ENCODE measurements at places on chromosomes 3 and 15.

DNA sequence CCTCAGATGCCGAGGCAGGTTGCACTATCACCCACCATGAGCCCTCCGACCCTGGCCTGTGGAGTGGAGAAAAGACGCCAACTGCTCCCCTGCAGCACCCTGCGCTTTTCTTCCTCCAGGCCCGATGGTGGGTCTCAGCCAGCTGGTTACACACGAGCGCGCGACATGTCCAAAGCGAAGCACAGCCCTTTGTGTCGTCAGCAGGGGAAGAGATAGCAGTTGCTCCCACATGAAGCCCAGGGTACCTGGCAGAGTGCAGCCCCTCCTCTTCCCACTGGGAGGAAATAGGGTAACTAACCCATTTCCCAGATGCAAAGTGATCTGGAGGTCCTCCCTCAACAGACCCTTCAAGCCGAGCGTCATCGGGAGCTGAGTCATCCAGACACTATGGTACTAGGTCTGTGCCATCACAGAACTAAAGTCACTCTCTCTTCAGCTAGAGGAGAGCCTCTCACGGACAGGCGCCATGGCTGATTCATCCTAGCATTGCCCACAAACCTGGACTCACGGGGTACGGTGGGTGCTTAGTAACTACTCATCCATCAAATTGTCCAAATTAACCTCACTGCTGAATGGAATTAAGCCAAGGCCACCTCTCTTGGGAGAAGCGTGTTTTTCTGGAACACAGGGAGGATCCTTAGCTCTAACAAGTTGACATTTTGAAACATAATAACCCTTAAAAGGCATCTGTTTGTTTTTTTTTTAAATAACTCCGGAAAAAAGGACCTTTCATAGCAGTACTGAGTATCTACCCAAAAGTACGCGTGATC lies 45.2 kb upstream of the BDH1 start:
- DNase-seq, result no peak

DNA sequence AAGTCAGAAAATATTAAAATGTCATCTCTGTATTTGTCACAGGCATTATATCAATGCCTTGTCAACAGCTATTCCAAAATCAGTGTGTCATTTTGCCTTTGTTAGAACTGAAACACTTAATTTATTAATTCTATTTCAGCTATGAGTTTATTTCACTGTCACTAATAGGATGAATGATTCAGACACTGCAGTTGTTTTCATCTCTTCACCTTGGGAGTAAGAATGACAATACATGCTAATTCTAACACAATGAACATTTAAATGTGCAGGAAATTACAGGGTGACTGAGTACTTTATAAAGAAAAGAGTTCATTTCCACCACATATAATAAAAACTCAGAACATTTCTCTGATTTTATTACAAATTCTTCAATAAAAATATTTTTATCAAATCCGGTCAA lies 109.7 kb downstream of the P2RY1 start:
- DNase-seq, result no peak

GRCh38 chr3:14991818-14992612 lies 44.6 kb downstream of the NR2C2 start:
- no peak for DNase-seq

- DNase-seq, result no peak
Measured at GRCh38 chr15:76398317-76399104, 61.9 kb downstream of the ISL2 start.

DNA sequence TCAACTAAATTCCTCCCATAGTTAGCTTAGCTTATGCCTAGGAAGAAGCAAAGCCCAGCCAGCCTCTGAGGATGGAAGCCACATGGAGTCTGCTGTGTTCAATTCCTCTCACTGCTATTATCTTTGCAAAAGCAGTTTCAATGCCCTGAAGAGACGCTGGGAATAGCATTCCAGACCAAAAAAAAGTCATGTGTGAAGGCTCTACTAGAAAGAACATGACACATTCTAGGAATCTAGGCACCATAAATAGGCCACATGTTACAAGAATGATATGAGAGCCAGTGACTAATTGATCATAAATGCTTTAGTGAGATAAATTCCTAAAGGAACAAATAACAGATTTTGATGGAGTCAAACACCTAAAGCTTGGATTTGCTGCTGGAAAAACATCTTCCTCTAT lies 800.8 kb downstream of the TUSC7 start:
- no peak for DNase-seq

- DNase-seq, result no peak
Measured at GRCh38 chr3:146305808-146306423, 55.0 kb upstream of the PLSCR4 start.

DNA sequence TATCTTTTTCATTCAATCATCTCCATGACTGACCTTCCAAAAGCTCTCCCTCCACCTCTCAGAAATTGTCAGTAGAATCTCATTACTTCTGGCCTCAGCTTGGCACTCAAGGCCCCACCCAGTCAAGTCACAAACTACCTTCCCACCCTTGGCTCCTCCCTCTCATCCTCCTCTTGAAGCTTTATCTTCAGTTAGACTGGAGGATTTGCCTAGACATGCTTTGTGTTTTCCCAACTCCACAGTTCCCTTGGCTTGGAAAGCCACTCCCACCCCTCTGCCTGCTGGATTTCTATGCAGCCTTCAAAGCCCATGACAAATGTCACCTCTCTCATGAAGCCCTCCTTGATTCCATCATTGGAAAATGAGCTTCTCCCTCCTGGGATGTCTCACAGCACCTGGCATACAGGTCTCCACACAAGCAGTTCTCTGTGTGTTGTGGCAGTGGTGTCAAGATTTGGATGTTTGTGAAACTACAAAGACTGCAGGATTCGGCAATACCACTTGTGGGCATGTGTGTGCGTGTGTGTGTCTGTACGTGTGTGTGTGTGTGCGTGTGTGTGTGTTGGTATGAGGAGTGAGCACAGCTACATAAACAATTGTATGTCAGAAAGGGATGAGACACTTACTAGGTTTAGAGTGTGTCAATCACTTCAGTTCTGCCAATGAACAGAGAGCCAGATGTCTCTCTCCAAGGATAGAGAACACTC lies 45.3 kb upstream of the VPS8 start:
- DNase-seq, result no peak

DNA sequence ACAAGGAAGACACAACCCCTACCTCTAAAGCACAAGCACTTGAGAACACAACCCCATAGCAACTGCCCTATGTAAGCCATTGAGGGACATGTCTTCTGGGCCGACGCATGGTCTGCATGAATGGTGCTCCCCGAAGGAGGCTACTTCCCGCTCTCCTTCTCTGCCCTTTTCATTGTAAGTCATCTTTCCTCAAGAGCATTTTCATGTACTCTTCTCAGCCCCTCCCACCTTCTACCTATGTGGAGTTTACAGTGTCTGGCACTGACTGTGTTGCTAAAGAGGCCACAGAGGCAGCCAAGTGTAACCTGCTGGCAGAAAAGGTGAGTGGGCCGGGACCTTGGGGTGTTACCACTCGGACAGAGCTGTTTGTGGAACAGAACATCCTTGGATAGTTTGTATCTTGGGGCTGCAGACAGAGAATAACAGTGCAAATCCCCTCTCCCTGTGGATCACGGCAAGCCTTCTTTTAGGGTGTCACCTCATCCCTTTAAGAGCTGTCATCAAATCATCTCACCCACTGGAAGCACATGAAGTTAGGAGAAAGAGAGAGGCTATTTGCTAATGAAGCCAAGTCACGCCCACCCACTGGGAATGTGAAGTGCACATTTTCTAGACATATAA lies 5.6 kb downstream of the AHSG start:
- no peak for DNase-seq

DNA sequence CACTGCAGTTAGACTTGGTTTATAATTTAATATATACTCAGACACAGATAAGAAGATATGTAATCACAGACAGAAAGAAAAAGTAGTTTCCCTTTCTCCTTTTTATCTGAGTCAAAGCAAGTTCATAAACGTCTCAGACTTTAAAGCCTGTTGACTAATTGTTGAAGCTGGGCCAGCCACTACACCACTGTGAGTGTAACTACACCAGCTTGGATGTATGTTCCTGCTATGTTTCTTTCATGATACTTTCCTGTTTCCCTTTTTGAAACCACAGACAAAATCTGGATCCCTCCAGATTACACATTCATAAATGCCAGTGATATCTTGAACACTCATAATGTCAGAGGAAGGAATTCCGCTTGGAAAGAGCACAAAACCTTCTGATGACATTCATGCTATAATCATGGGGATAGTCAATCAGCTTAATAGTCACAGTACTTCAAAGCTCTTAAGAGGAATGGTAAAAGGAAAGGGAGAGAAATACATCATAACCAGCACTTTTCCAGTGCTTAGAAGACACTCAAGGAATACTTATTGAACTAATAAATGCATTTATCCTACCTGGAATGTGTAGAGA lies 32.0 kb downstream of the KCNMB2 start:
- no peak for DNase-seq

DNA sequence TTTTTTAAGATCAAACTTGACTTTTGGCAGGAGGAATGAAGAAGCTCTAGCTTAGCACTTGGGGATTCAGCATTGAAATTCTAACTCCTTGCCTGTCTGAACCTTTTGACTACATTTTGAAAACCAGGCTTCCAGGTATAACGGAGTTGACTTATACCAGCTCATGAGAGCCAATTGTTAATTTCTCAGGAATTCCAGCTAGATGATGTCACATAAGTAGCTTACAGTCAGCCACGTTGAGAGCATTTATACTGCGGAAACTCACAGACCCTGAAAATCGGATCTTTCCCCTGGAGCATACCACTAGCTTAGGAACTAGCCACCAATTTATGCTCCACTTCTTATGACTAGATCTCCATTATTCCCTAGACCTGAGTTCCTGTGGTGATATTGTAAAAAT lies 321.4 kb upstream of the DPH6 start:
- no peak for DNase-seq

- DNase-seq, result no peak
Measured at GRCh38 chr15:75776065-75776423, 63.4 kb upstream of the CSPG4 start.

DNA sequence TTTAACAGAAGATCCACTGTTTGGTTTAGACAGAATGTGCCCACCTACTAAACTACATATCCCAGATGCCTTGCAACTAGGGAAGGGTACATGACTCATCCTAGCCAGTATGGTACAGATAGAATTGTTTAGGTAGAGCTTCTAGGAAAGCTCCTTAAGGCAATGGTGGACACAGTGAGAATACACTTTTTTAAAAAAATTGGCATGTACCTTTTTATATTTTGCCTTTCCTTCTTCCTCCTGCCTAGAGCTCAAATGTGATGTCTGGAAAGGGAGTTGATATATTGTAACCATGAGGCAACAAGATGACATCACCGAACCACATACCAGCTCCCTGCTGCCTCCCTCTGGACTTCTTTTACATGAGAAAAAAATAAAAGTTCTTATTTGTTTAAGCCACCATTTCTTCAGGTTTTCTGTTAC lies 14.4 kb upstream of the C3orf80 start:
- no peak for DNase-seq

DNA sequence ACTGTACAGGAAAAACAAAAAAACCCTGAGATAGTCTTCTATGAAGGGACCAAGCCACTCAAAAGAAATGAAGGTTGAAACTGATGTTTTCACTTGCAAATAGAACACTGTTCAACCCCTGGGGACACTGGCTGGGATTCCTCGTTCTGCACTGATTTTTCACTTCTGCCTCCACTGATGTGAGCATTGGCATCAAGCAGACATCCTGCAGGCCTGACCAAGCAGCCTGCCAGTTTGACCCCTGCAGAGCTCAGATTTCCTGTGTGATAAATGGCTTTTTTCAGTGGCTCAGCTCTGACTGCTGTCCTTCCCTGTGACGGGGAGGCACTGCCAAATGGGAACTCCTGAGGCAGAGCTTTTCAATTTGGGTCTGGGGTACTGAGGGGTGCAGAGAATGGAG lies 50.0 kb downstream of the RASGRP1 start:
- no peak for DNase-seq

DNA sequence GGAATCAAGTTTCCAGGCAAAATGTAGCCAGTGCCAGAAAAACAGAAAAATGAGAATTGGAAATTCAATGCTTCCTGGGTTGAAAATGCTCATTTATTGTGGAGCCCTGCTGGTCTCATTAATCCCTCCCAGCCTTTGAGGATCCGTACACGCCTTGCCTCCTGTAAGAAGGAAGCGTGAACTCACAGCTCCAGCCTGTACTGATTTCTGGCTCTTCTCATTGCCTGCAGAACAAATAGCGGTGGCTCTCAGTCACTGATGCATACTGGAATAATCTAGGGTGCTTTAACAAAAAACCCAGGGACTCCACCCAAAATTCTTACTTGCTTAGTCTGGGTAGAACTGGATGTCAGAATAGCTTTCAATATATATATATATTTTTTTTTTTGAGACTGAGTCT lies 29.3 kb upstream of the SLC24A5 start:
- no peak for DNase-seq

DNA sequence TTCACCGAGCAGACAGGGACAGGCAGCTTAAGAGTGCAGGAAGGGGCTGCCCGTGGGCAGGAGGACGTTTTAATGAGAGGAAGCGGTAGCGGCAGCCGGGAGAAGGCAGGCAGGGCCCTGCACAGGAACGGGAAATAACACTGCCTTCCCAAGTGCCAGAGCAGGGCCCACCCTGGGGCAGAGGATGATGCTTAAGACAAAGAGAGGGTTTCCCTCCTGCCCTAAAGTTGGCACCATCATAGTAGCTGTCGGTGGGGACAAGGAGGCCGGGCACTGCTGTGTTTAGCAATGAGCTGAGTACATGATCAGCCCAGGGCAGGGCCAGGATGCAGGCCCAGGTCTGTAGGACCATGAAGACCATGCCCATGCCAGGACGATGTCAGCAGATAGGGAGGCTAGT lies 21.7 kb downstream of the PRR20G start:
- no peak for DNase-seq

DNA sequence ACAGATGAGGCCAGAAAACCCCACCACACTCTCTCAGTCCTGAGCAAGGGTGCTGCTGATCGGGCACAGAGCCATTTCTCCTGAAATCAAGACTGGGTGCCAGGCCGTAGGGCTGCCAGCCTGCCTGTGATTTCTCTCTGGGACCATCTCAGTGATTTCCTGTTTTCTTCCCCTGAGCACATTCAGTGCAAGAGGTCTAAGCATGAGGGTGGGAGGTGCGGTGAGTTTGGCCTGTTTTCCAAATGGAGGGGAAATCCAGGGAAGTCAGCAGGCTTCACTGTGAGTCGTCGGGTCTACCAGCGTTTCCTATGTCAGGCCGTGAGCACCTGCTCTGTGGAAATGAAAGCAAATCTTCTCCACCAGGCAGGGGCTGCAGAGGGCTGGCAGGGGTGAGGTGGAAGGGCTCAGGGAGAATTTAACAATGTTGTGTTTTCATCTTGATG lies 82.3 kb downstream of the ST6GAL1 start:
- DNase-seq, result no peak

DNA sequence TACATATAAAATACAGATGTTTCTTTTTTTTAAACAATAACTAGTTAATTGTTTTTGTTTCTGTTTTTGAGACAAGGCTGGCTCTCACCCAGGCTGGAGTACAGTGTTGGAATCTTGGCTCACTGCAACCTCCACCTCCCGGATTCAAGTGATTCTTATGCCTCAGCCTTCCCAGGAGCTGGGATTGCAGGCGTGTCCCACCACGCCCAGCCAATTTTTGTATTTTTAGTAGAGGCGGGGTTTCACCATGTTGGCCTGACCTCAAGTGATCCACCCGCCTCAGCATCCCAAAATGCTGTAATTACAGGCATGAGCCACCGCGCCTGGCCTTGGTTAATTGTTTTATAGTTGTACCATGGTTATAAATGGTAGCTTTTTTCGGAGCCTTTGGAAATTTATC lies 72.3 kb downstream of the PIAS1 start:
- no peak for DNase-seq

- DNase-seq, result no peak
Measured at GRCh38 chr15:34883633-34884032, 85.9 kb downstream of the AQR start.

- no peak for DNase-seq
Measured at GRCh38 chr3:12966847-12967605, 106.2 kb downstream of the IQSEC1 start.

All from stimulated activated CD4-positive, alpha-beta T cell treated with anti-CD3 and anti-CD28 coated beads, Interleukin-15, amount 100 ng/mL, for 48 hours (primary cell).